ENCODE measurements at places on chromosomes 4 and X.

DNA sequence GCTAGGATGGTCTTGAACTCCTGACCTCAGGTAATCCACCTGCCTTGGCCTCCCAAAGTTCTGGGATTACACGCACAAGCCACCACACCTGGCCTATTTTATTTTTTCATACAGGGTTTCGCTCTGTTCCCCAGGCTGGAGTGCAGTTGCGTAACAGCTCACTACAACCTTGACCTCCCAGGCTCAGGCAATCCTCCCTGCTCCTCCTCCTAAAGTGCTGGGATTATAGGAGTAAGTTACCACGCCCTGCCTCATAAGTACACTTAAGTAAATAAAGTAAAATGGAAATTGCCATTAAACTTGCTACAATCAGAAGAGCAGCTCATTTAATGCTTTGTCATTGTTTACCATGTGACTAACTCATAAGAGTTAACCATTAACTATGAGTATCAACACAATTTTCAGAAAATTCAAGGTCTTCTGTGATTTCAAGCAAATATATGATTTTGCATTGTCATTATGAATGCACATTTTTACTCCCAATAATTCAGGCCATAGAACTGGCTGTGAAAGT, 12.3 kb downstream of the UGDH start:
- DNase-seq, result no peak

DNA sequence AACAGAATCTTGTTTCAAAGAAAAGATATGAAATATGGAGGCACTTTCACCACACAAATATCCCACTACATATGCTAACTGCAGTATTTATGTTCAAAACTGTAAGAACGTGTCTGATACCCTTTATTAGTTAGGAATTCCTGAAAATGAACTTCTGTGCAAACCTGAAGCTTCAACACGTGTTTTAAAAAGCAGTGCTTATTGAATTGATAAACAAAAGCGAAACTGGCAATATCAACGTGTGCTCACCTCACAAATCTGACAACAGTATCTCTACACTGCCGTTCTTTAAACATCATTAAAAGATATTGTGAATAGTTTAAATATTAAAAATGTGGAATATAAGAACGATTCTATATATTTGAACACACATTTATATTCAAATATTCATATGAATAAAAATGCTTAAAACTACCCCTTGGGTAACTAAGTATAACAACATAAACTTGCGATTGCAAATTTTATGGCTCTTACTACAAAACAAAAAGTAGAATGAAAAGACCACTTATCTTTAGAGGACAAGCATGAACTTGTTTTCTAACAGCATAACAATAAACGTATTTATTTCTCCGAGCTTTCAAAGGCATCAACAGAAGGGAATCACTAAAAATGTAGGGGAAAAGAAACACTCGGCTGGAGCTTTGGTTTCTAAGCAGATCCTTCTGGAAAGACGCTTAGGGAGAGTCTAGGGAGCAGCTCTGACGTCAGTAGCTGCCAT, at the start of gene LRP2BP:
LRP2BP (minus strand) TSS at position 687 of the 718 bp plus-strand sequence. CDS start 17,738 bp downstream, outside the sequence.
- peak; percentile 92 for DNase-seq

GRCh38 chrX:3563451-3563850, 150.0 kb downstream of the PRKX start:
- DNase-seq, result no peak

- DNase-seq, result no peak
These were observed 225.4 kb upstream of the AGA start for GRCh38 chr4:177667687-177668086.

DNA sequence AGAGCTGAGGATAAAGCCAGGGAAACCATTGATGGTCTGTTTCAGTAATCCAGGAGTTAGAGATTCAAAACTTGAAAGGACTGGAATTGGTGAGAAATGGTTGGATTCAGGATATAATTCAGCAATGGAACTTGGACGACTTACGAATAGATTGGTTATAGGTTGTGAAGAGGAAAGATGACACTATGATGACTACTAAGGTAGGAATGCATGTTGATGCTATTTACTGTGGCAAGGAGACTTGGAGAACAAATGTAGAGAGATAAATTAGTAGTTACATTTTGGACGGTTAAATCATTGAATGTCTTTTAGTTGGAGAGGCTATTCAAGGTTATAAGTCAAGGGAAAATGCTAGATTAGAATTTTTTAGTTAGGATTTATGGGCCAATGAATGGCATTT, 365.4 kb upstream of the TECRL start:
- DNase-seq, result no peak

DNA sequence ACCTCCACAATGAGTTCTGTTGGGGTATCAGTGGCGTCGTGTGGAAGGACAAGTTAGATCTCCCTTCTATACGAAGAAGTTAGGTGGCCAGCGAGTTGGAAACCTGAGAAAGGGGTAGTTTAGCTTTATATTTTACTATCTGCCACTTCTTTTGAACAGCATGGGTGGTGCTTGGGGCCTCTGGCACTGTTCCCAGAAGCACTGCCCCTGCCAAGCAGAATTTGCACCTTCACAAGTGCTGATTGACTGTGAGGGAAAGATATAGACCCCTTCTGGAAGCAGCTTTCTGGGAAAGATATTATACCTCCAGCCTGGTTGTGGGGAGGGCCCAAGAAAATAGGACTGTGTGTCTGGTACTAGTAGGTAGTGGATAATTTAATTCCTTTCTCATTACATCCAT, 246.9 kb downstream of the FBXO8 start:
- DNase-seq, result no peak

- no peak for DNase-seq
These were observed 374.8 kb upstream of the GNPDA2 start for GRCh38 chr4:45100956-45101818.

DNA sequence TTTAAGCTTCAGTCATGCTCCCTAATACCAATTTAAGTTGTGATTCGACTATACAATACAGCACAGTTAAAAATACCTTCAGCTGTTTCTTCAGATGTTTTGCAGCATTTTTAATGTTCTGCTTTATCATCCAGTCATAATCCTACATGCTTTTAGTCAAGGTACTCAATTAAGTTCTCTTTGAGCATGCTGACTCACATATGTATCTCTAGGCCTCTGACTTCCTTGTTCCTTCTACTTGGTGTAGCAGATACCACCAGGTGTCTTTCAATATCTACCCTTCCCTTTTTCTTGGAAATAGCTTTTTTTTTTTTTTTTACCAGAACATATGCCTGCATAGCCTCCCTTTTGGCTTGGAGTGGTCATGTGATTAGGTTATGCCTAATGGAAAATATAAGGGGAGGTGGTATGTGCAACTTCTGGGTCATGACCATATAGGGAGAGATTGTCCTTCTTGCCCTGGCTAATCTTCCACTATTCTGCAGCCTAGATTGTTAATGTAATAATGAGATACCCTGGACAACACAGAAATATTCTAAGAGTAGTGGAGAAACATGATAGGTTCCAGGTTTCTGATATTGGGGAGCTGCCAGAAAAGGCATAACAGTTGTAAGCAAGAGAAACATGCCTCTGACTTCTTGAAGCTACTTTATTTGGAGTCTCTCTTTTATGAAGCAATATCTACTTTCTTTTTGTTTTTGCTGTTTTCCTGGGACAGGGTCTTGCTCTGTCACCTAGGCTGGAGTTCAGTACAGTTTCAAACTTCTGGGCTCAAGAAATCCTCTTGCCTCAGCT, 737.2 kb upstream of the SLIT2 start:
- no peak for DNase-seq

DNA sequence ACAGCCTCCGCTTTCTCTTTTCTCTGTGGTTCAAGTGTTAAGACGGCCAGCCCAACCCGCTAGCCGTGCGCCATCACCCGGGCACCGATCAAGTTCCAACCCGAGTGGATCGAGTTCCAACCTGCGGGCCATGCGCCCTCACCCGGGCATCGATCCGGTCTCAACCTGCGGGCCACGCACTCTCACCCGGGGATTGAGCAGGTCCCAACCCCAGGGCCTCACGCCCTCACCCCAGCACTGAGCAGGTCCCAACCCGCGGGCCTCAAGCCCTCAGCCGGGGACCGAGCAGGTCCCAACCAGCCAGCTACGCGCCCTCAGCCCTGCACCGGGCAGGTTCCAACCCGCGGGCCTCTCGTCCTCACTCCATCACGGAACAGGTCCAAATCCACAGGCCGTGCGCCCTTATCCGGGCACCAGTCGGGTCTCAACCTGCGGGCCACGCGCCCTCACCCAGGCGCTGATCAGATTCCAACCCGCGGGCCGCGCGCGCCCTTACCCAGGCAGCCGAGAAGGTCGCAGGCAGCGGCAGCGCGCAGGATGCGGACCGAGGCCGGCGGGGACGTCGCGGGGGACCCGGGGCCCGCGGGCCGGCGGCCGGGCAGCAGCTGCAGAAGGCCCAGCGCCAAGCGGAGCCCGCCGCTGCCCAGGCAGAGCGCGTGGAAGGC, 443 bp downstream of the GPR143 start:
- DNase-seq, result no peak

- DNase-seq, result no peak
These were observed 140.6 kb upstream of the GPC4 start for GRCh38 chrX:133555782-133556458.

- peak; percentile 66 for DNase-seq
These were observed 35.7 kb downstream of the AFAP1 start for GRCh38 chr4:7903791-7904516.

- DNase-seq, result no peak
These were observed 53.2 kb upstream of the CDKN2AIP start for GRCh38 chr4:183391204-183391603.

DNA sequence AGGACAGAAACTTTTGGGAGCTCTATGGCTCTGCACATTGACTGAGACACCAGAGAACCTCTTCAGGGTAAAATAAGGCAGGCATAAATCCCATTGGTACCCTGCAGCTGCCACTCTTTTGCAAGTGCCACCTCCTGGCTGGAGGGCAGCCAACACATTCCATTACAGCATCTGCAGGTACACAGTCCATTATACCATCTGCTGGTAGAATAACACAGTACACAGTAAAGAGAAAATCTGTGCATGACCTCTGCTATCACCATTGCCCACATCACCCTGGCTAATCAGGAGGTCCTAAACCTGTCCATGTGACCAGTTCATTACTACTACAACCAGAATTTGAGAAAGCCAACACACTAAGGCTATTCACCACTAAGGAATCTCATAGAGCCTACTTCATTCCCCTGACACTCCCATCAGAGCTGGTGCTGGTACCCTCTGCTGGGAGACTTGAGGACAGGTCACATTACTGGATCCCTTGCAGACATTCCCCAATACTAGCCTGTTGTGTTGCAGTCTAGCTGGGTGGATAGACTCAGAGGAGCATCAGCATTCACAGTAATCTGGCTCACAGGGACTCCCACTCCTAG, 176.2 kb upstream of the TACR3 start:
- no peak for DNase-seq

DNA sequence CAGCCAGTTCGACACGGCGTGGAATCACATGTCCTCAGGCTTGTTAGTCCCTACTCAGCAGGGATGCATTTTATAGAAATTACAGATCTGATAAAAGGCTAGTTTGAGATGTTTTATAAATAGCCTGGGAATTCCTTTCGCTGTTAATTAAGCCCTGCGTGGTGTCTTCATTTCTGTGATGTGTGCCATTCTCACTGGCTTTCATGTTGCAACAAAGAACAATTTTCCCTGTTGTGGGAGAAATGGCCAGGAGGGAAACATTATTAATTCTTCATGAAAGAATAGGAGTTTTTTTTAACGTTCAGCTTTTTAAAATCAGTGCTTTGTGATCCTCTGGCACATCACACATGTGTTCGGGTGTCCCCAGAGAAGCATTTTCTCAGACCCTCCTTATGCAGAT, 427.3 kb upstream of the FRG1 start:
- DNase-seq, result no peak

DNA sequence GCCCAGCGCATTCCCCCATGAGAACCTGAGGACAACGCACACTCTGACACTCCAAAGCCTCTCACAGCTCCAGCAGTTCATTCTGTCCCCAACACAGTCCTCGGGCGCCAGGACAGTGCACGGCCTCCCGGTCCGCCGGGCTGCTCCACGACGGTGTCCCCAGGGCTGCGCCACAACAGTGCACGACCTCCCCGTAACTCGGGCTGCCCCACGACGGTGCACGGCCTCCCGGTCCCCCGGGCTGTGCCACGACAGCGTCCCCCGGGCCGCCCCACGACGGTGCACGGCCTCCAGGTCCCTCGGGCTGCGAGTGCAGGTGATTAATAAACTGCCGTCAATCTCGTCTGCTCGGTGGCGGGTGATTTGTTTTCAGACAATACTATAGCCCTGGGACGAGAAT, 585.1 kb upstream of the FRG1 start:
- no peak for DNase-seq

DNA sequence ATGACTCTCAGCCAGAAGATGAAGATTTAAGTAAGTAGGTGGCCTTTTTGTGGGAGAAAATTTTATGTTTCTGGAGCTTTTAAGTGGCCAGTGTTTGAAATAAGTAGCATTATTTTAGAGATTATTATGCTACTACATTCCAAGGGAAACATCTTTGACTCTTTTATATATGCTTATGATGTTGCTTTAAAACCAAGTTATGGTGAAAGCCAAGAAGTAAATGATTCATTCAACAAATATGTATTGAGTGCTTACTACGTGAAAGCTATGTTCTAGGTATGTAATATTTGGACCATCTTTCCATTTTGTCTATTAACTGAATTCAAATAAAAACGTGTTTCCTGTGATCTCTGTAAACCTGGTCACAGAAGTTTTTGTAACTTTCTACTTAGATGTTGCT, 58.3 kb downstream of the ZFX start:
- no peak for DNase-seq

DNA sequence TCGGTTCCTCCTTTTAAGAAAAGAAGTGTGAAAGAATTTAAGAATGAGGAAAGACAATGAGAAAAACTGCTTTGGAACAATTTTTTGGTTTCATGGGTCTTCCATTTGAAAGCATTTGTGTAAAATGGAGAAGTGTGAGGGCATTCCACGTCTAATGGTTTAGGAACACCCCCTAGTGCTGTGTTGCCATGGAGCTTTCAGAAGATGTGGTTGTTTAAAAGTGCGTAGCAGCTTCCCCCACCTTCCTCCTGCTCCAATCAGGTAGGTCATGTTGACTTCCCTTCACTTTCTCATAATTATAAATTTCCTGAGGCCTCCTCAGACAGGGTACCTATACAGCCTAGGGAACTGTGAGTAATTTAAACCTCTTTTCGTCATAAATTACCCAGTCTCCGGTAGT, 50.0 kb downstream of the UGT2B10 start:
- DNase-seq, result no peak

- no peak for DNase-seq
These were observed 160.0 kb upstream of the SPRY1 start for GRCh38 chr4:123236606-123237005.

- no peak for DNase-seq
These were observed 184.3 kb downstream of the HS6ST2 start for GRCh38 chrX:132774010-132774714.

GRCh38 chrX:21355831-21356230, 18.4 kb upstream of the CNKSR2 start:
- peak; percentile 80 for DNase-seq

GRCh38 chr4:123476089-123476488, 79.5 kb downstream of the SPRY1 start:
- no peak for DNase-seq

- no peak for DNase-seq
These were observed 40.8 kb upstream of the STX18 start for GRCh38 chr4:4582653-4583052.

DNA sequence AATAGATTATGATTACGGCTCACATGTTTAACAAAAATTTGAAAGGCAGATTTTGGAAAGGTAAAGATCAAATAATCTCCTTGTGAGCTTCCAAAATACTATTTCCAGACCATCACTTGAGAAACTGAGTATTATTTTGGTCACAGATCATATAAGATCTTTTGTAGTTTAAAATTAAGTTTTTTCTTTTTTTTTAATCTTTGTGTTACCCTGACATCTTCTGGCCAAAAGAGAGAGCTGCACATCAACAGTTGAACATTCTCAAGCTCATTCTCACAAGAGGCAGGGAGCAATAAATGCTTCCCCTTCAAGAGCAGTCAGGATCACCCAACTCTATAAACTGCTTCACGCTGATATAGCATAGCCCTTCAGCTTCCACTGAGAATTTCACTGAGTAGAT, 15.9 kb downstream of the TMEM192 start:
- DNase-seq, result peak; percentile 30
